T-helper 1 cell (primary cell): ENCODE measurements at places on chromosomes 13 and 19.

GRCh38 chr13:43260999-43261398 lies 237.6 kb downstream of the DNAJC15 start:
- DNase-seq, result no peak

- peak; percentile 31 for DNase-seq
Measured at GRCh38 chr13:29849071-29849631, 1.3 kb downstream of the UBL3 start.

DNA sequence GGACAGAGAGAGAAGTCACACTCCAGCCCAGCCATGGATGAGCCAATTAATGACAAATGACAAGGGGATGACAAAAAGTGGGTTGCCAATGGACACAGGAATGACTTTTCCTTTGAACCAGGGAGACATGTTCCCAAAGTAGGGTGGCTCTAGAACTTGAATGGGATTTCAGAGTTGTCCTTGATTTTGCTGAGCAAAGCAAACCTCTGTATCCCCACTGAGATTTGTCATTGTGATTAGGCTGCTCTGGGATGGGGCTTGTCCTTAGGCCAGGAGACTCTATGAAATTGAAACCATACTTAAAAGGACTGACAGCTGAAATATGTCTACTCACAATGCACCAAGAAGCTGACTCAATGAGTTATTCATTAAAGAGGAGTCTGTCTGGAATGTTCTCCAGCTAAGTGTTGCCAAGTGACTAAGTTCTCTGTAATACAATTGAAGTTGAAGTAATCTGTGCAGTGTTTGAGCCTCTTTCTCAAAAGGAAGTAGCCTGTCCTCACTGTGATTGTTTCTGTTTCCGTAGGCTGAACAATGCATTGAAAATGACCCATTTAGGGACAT lies 69.0 kb upstream of the PCDH9 start:
- DNase-seq, result no peak

DNA sequence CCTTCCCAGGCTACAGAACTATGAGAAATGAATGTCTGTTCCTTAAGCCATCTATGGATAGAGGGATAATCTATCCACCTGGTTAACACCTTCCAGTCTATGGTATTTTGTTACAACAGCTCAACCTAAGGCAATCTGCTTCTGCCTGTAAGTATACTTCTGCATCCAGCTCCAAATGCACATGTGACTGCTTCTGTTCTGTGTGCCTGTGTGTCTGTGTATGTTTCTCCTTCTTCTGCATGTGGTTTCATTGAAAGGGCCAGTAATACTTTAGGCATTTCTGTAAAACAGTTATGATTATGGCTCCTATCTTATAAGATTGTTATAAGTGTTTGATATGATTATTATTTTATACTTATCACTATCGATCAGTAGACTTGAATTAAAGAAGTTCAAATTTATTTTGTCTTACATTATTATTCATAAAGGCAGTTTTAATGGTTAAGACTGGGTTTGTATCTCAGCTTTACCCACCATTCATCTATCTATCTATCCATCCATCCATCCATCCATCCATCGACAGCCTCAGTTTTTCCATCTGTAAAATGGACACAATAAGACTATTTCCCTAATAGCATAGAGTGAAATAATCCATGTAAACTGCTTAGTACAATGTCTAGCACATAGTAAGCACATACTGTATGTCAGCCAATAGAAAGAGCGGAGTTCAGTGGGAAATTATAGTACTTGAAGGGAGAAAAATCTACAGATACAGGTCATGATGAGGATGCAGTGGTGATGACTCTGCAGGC lies 37.5 kb upstream of the TM9SF2 start:
- DNase-seq, result no peak

- DNase-seq, result no peak
Measured at GRCh38 chr13:97758317-97758716, 195.2 kb upstream of the IPO5 start.

DNA sequence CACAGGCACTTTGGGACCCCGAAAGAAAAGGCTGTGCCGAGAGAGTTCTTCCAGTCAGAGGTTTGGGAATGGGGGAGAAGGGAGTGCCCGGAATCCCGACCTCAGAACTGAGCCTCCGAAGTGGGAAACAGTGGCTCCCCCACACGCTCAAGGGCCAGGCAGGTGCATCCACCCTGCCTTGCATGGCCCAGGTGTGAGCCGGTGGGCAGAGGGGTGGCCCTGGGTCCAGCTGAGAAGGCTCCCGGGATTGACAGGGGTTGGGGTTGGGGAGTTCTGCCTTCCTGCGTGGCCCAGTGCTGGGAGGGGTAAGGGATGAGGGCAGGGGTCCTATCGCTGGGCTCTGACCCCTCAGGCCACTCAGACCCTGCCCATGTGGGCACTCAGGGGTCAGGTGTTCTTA lies 163.5 kb upstream of the TUBA3C start:
- DNase-seq, result no peak

DNA sequence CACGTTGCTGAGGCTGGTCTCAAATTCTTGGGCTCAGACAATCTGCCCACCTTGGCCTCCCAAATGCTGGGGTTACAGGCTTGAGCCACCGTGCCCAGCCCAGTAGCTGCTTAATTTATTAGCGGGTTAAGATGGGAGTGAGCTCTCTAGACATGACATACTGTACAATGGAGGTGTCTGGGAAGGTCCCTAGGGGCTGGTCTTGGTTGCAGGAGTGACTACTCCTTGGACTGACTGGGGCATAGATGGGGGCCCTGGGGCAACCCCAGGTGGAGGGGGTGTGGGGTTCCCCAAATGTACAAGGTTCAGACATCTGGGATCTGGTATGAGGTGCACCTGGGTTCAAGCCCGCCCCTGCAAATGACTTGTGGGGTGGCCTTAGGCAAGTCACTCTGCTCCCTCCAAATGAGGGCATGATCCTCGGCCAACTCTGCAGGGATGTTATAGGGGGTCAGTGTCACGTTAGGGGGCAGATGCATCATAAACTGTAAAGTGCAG lies 12.8 kb downstream of the CIB3 start:
- no peak for DNase-seq

DNA sequence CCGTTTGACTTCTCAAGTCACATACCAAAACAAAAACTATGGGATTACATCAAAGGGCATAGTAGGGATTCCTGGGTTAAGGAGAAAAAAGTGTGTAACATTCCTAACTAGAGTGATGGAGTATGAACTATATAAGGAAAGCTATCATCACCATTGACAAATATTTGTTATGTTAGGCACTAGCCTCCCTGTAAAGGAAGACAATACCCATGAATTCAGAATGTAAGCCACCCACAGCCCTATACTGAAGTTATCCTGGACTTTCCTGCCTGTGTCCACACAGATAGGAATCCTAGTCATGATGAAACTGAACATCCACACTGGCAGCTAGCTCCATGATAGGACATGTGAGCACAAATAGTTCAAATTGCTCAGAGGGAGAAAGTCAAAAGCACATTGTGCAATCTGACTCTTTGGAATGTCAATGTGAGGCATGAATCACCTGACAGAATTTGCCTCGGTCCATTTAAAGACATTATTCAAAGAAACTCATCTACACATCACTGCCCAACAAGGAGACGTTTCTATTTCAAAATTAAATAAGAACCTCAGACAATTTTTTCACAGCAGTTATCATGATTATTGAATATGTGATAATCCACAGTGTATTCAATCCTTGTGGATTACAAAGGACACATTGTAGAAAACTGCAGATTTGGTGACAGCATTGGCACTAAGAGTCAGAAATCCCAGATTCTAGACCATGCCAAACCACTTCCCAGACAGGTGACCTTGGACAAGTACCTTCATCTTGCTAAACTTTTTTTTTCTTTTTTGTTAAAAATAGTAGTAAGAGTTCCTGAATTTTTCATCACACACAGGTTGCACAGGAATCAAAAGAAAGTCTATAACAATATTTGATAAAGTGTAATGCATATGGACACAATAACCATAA lies 529.3 kb downstream of the IRS2 start:
- DNase-seq, result no peak

GRCh38 chr13:113097651-113098050 lies 7.9 kb upstream of the F7 start:
- no peak for DNase-seq

GRCh38 chr13:101490406-101491015 lies 38.0 kb downstream of the ITGBL1 start:
- DNase-seq, result no peak

DNA sequence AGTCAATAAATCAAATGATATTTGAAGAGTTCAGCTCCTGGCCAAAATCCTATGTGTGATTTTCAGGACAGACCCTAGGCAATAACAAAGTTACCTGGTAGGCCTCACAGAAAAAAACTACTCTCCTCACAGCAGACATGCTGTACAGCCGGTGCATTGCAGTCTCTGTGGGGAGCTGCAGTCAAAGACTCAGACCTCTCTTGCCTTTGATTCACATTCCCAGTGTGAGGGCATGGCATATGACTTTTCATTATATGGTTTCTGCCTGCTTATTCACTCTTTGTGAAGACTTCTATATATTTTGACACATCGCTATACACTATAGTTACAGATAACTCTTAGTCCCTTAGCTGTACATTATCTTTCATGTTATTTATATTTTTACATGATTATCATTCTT lies 2684.3 kb upstream of the PCDH20 start:
- no peak for DNase-seq

GRCh38 chr19:19113040-19113626 lies 25.1 kb downstream of the TMEM161A start:
- DNase-seq, result no peak

DNA sequence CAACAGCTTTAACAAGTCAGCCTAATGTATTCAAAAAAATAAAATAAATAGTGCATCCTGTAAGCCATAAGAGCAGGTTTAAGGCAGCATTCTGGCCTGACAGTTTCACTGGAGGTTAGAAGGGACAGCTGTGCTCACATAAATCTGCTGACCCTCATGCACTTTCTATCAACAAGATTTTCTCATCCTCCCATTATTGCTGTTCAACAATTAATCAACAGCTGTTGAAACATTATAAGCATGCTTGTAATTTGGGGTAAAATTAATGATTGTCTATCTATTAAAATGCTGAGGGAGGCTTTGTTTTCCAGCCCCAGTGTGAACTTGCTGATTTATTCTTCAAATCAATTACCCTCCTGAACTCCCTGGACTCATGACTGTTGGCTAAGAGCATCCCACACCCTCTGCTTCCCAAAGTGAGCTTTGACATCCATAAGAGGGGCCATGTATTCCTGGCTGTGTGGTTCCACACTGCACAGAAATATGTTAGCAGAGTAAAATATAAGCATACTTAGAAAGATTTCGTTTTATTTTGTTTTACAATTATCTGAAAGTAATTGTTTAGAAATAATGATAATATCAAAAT lies 492.4 kb downstream of the EFNB2 start:
- no peak for DNase-seq

DNA sequence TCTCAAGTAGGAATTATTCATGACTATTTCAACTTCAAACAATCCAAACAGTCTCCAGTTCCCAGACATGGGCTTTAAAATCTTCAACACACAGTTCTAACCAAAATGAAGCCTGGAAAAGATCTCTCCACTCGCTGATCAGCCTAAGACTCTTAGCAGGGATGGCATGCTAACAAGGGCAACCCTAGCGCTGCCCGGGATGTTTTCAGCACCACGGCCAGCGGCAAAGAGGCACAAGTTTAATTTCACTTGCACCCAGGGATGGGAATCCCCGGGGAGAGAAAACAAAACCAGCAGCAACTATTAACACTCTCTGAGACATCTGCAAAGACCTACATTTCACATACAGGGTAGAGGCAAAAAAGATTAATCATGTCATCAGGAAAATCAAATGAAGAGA lies 43.0 kb downstream of the CACNA1A start:
- no peak for DNase-seq

- DNase-seq, result no peak
Measured at GRCh38 chr13:28273919-28274318, 135.6 kb downstream of the PAN3 start.

- DNase-seq, result peak; percentile 14
Measured at GRCh38 chr13:31431722-31432137, 232.0 kb downstream of the B3GLCT start.

GRCh38 chr13:36370108-36370429 lies 23.9 kb upstream of the SPART start:
- DNase-seq, result no peak

GRCh38 chr19:4591320-4591719 lies 31.8 kb upstream of the SEMA6B start:
- DNase-seq, result no peak

DNA sequence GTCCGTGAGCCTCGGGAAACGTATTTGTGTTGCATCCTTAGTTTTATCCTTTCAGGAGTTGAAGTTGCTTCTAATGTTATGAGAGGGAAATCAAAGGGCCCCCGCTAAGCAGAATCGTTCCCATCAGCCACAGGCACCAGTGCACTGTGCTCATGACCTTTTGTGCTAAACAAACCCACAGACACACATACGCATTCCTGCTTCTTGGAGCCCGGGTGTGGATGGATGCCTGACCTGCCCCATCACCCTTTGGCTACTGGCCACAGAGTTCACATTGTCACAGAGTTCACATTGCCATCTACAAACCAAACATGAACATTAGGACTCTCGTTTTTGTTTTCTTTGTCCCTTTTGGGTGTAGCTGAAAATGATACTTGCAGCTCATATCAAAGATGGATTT lies 47.2 kb downstream of the CHST8 start:
- no peak for DNase-seq

DNA sequence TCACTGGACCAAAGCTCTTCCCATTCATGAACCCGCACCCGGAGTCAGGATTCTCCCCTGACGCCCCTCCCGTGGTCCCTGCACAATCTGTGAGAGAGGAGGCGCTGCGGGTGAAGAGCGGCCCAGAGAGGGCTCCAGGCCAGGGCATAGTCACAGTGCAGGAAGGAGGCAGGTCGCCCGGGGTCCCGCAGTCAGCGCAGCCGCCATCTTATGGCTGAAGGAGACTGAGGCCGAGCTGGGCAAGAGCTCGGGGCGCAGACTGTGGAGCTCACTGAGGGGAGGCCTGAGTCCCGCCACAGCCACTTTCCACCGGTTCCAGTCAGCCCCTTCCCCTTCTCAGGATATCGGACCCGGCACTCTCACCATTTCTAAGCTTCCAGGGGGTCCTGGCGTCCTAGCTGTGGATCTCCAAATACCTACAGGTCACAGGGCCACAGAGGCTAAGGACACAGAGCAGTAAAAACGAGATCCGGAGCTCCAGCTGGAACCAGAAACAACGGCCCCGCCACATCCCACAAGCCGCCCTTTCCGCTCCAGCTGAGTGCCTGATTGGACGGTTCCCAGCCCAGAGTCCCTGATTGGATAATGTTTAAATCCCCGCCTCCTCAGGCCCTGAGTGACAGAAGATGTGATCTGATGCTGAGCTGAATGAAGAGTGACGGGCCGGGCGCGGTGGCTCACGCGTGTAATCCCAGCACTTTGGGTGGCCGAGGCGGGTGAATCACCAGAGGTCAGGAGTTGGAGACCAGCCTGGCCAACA lies at the start of gene ZNF99:
Gene ZNF99 (minus strand): TSS at position 501 of the 760 bp plus-strand sequence. CDS start 135 bp downstream, at position 366.
- no peak for DNase-seq
